ENCODE measurements at places on chromosomes 6 and 20.

GRCh38 chr20:38735172-38735571 lies 10.9 kb downstream of the SLC32A1 start:
- DNase-seq: no peak

GRCh38 chr6:102356170-102356569 lies 962.7 kb downstream of the GRIK2 start:
- no peak for DNase-seq

- DNase-seq: no peak
Measured at GRCh38 chr6:72850040-72850439, 228.2 kb downstream of the KCNQ5 start.

GRCh38 chr20:48777005-48777404 lies 50.8 kb downstream of the PREX1 start:
- DNase-seq: no peak

DNA sequence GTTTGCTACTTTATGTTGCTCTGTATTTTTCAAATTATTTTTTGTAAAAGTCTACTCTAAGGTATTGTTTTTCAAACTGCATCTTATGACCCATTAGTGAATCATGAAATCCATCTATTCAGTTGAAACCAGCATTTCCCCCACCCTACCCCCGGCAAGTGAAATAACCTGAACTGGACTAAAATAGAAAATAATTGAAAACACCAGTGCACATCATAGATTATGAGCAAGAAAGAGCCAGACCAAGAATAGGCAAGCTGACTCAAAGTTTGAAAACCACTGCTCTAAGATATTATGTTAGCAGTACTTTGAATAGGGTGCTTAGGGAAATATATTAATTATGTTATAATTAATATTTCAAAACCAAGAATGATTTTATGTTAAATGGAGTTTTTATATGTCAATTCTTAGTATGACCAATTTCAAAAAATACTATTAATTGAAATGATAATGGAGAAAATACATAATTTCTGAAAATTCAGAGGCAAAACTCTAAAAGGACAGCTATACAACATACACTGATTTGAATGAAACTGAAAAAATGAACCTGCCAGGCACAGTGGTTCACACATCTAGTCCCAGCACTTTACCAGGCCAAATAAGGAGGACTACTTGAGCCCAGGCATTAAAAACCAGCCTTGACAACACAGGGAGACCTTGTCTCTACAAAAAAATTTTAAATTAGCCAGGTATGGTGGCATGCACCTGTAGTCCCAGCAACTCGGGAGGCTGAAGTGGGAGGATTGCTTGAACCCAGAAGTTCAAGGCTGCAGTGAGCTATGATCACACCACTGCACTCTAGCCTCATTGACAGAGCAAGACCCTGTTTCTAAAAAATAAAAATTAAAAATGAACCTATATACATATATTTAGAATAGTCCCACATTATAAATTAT lies 112.0 kb downstream of the CDK19 start:
- peak; percentile 18 for DNase-seq

DNA sequence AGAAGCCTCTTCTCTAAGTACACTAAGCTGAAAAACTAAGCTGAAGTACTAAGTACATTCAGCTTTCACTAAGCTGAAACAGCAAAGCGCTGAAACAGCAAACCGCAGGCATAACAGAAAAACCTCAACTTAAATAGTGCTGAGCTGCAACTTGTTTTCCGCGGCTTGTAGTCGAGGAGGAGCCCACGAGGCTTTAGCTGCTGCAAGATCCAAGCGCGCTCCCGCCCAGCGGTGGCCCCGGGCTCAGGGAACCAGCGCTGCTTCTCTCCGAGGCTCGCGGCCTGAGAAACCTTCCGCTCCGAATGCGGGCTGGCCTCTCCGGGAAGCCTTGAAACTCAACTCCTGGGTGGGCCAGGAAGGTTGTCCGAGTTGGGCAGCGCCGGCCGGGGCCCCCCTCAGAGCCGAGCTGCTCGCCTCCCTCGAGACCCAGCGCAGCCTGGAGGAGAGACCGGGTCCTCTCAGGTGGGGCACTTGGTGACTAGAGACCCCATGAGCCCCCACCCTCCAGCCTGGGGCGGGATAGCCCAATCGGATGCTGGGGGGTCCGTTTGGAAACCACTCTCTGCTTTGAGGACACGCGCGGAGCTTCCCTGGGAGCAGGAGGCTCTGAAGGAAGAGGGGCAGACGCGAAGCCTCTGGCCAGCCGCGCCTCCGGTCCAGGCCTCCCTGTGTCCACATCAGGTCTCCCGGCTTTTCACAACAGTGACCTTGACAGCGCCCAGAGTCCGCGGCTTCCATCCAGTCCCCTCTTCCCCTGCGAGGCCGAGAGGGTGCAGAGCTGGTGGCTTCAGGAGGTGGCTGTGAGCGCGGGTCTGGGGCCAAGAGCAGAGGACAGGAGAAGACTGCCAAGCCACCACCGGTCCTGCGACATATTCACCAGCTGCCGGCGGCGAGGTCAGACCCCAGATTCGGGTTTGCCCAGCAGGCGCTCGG lies 38.1 kb upstream of the HLA-E start:
- no peak for DNase-seq

DNA sequence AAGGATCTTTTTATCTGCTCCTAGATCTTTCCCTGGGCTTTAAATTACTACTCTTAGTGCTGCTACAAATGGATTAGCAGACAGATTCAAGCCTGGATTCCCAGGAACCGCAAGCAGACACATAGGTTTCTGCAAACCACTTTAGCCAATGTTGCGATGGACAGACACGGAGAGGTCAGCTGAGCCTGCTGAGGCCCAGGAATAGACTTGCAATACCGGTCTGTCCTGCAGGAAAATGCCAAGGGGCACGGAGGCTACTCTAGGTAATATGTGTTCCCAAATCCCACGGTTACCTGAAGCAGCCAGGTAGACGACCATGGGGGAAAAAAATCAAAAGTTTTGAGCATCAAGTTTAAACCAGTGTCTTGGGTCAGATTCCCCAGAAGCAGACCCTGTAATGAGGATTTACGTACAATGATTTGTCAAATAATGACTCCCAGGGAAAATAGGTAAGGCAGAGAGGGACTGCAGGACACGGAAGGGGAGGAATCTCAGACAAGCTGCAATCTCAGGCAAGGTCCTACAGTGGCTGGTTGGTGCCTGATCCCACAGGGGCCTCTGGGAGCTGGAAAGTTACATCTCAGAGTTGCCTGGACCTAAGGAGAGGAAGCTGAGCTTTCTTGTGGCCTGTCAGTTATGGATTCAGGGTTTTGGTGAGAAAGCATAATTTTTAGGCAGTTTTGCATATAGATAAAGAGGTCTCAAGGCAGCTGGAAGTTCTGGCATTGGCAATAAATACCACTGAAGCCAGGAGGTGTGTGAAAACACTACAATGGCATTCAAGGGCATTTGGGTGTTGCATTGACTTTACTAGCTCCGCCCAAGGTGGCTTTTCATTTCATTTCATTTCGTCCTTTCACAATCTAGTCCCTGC lies 12.5 kb downstream of the OTOR start:
- no peak for DNase-seq

GRCh38 chr6:85537055-85537494 lies 56.6 kb downstream of the SNX14 start:
- DNase-seq: peak; percentile 4

- no peak for DNase-seq
Measured at GRCh38 chr20:51650685-51651134, 108.2 kb upstream of the NFATC2 start.

- DNase-seq: no peak
Measured at GRCh38 chr20:5122873-5123260, 3.1 kb upstream of the PCNA start.

DNA sequence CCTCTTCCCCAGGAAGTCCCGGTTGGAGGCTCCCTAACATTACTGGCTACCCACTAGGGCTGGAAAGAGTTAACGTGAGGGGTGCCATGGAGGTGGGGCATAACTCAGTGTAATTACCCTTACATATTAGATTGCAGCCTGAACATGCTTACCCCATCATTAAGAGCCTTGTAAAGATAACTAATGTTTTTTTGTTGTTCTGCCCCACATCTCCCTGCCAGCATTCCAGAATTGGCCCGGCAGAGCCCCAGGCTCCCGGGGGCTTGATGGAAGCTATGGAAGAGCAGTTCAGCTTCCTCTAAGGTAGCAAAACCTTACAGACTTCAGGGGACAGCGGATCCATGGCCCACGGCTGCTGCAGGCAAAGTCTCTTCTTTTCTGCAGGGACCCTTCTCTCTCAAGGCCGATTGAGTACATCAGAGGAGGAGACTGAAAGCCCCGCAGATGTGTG lies 166.1 kb upstream of the FOXQ1 start:
- no peak for DNase-seq

DNA sequence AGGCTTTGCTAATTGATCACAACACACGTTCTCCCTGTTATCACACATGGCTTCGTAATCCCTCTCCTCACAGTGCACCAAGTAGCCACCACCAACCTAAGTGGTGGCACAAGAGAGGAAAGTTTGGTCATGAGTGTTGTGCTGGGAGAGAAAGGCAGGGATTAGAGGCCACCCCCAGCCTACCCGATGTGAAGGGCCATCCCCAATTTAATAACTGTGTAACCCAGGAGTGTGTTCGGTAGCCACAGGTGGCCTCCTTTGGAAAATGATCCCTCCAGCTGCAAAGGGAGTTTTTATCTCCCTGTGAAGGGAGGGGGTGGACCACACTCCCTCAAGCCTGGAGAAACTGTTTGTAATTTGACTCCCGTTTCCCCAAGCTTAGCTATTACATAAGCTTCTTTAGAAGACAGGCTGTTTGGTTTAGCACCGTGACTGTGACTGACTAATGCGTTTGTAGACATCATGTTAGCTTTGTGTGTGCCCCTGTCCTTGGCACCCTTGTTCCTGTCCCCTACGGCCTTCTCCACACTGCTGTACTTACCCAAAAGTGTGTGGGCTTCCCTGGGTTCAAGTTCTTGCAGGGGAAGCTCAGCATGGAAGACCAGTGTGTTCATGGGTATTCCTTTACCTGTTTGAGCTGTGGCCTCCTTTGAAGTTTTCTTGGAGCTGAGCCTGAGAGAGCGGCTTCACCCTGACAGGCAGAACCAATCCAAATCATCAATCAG lies 20.6 kb downstream of the PPP1R16B start:
- DNase-seq: no peak

DNA sequence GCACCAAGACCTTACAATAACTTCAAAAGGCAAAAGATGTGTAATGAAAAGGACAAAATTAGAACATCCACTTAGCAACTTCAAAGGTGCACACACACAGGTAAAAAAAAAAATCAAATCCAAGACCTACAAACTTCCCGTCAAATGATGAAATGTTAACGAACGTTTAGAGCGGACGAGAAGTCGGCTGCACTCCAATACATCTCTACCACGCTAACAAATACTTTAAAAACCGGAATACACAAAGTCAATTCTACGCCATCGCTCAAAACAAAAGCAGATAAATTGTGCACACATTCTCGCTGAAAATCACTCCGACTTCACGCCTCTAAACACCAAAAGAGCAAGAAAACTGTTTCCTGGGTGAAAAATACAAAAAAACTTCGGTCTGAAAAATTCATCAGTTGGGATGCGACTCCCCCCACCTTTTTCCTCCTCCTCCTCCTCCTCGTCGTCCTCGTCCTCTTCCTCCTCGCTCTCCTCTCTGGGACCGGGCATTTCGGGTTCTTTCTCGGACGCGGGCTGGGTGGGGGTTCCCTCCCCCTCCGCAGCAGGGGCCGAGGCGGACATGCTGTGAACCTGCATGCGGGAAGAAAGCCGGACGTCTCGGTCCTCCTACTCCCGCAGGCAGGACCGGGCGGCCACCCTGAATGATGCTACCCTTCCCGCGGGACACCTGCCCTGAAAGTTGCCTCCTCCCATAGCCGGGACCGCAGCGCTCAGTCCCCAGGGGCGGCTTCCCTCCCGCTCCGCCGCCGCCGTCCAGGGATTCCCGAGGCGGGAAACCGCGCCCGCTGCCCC lies 712 bp downstream of the DEK start:
- DNase-seq: peak; percentile 68

DNA sequence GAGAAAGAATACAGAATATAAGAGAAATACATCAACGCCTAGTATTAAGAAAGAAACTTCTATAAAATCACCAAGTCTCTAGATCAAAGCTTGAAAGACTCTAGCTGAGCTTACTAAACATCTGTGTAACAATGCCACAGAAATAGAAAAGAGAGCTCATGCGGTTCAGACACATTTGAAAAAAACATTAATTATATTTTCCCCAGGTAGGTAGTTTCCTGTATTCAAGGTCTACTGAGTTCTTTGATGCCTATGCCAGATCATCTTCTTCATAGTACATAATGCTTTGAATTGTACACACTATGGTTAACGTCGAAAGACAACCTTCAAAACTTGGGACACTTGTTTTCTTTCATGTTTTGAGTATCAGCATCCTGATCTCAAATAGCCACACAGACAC lies 11.3 kb downstream of the MOXD1 start:
- no peak for DNase-seq

DNA sequence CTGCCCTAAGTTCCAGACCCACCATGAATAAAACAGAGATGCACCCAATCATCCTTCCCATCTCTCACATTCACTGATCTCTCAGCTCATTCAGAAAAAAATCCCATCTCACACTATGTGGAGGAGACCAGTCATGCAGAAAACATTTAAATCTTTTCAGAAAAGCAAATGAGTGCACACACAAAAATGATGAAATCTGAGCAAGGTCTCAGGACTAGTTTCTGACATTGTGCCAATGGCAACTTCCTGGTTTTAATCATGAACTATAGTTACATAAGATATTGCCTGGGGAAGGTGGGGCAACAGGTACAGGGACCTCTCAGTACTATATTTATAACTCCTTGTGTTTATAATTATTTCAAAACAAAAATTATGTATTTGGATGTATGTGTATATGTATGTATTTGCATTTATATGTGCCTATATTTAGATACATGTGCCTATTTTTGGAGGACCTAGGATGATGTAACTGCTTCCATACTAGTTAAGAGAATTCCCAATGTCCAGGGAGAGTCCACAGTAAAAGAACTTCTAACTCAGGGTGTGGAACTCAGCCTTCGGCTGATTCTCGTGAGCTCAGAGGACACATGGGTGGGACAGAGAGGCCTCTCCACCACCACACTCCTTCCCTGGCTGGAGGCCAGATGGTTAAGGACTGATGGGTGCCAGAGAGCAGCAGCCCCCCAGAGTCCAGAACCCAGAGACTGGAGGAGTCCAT lies 71.7 kb upstream of the MAP3K4 start:
- no peak for DNase-seq

Data from GM06990 (cell line).